NCI-H2081 treated with DMSO at 0.1 percent for 48 hours (cell line): ENCODE measurements at places on chromosomes 13 and 19.

DNA sequence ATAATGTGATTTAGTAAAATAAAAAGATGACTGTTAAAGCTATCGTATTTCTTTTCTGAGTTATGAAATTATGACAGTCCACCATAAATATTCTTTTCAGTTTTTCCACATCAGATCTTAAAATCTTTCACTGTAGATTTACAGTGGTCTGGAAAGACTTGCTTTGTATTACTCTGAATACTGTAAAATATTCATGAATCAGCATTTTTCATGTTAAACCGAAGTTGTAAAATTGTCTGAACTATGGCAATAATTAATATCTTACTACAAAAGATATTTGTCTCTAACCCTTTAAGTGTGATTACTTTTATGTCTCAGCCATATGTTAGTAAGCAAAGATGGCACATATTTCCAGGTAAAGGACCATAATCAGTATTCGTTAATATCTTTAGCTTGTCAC is 1397.2 kb upstream of the PCDH9 start:
- no peak for DNase-seq

DNA sequence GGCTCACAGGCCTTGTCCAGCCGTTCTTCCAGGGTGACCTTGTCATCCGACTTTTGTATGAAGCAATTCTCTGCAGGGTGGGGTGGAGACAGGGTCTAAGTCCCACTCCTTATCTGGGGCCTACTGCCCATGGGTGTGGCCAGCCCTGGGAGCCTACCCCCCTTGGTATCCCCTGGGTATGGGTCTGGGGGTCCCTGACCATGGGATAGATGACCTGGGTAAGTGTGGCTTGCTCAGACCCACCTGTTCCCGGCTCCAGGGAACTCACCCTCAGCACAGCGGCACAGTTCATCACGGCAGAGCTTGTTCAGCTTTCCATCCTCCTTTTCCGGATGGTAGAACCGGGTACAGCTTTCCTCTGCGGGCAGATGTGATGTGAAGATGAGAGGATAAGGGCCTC is 9.2 kb upstream of the TNFSF14 start:
- DNase-seq: no peak

DNA sequence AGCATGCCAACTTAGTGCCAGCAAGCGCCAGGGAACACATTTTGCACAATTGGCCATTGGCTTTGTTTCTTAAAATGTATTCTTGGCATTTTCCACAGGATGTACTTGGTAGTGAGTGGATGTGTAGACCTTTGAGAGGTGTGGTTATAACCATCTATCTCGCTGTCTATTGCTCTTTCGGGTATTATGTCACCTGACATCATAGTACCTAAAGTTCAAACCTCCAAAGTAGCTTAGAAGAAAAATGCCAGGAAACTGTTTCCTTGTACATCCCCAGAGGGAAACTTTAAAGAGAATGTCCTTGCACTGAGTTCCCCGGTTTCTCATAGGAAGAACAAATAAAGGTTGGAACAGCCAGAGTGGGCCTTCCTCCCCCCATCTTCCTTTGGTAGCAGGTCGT is 87.6 kb downstream of the FGF9 start:
- DNase-seq: no peak

GRCh38 chr19:33677745-33678426 is 56.1 kb downstream of the CHST8 start:
- DNase-seq: no peak

- DNase-seq: no peak
Observed at GRCh38 chr13:59906413-59907049, 257.2 kb downstream of the DIAPH3 start.

- DNase-seq: no peak
Observed at GRCh38 chr19:45716359-45717130, 14.2 kb downstream of the FBXO46 start.

DNA sequence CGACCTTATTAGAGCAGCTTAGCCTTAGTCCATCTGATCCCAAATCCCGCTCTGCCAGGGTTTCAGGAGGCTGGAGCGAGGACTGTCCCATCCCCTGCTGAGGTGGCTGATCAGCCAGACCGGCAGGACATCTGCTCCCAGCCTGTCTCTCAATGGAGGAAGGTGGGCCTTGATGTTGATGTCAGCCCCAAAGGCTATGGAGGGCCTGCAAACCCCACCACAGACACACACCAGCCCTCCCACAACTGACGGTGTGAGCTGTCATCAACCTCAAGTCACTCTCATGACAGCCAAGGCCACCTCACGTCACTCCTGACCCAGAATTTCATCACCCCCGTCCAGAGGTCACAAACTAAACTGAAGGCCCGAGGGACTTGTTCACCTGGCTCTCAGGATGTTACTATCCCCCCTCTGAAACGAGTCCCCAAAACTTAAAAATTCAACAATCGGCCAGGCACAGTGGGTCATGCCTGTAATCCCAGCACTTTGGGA is 25.5 kb downstream of the RHPN2 start:
- no peak for DNase-seq

DNA sequence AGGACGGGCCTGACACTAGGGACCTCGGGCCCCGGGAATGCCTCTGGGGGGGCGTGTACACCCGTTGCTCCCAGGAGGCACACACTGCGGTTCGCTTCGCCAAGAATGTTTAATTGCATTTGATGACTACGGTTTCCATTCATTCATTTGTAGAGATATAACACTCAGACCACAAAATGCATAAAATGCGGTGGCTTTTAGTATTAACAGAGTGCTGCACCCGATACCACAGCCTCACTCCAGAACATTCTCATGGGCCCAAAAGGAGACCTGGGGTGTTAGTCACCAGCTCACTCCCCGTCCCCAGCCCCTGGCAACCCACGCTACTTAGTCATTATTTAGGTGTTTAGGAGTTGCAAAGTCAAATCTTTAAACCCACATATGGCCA is 21.8 kb downstream of the HCN2 start:
- no peak for DNase-seq

DNA sequence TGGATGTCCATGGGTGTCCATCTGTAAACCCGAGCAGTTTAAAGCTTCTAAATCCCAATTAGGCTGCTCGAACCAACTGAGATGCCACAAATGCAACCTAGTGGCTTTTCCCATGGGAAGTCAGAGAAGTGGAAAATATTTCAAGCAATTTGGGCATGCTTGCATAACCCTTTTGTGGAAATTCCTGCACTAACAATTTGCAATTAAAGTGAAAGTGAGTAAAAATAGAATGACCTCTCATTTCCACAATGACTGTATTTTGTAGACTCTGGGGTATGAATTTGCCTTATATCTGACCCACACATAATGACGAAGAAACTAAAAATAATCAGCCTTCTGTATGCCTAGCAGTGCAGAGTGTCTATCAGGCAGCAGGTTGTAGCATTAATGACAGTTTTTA is 91.8 kb upstream of the TSC22D1 start:
- DNase-seq: no peak

GRCh38 chr19:49149652-49150105 is 5.5 kb downstream of the HRC start:
- no peak for DNase-seq

GRCh38 chr19:31913103-31913661 is 432.2 kb upstream of the ZNF507 start:
- no peak for DNase-seq

DNA sequence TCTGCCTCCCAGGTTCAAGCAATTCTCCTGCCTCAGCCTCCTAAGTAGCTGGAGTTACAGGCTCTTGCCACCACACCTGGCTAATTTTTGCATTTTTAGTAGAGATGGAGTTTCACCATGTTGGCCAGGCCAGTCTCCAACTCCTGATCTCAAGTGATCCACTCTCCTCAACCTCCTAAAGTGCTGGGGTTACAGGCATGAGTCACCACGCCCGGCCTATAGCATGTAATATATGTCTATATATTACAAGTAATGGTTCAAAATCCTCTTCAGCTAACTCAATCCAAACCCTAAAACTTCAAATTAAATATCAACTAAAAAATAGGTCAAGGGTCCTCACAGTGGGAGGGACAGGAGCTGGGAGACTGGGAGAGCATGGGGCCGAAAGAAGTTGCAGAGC is 28.0 kb downstream of the FPR3 start:
- no peak for DNase-seq

- DNase-seq: no peak
Observed at GRCh38 chr13:44498502-44498901, 77.6 kb downstream of the TSC22D1 start.

DNA sequence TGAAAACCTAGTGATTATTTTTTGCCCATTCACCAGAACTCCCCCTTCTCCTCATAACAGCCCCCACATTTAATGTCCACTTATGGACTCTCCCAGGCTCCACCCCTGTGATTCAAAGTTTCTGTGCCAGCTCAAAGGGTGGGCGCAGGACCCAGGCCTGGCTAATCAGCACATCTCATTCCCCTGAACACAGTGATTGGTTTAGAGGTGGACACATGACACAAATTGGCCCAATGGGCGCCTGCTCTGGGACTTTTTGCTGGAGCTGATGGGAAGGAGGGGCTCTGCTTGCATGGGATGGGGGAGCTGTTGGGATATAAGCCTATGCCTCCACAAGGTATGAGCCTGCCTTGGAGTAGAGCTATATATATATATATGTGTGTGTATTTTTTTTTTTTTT is 6.2 kb upstream of the EPOR start:
- no peak for DNase-seq

DNA sequence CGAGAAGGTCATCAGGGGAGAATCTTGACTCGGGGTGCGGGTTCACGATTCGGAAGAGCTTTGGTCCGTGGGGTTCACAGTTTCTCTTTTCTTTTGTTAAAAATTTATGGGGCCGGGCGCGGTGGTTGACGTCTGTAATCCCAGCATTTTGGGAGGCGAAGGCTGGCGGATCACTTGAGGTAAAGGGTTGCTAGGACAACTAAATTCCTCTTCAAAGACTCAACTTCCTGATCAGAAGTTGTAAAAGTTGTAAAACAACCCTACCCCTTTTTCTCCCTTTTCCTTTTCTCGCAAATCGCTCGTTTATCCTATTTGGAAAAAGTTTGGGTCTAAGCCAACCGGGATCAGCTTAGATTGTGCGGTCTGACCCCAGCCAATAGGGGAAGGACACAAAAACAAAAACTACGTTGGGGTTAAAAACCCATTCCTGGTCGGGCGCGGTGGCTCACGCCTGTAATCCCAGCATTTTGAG is 673 bp downstream of the ZNF486 start:
- DNase-seq: no peak

DNA sequence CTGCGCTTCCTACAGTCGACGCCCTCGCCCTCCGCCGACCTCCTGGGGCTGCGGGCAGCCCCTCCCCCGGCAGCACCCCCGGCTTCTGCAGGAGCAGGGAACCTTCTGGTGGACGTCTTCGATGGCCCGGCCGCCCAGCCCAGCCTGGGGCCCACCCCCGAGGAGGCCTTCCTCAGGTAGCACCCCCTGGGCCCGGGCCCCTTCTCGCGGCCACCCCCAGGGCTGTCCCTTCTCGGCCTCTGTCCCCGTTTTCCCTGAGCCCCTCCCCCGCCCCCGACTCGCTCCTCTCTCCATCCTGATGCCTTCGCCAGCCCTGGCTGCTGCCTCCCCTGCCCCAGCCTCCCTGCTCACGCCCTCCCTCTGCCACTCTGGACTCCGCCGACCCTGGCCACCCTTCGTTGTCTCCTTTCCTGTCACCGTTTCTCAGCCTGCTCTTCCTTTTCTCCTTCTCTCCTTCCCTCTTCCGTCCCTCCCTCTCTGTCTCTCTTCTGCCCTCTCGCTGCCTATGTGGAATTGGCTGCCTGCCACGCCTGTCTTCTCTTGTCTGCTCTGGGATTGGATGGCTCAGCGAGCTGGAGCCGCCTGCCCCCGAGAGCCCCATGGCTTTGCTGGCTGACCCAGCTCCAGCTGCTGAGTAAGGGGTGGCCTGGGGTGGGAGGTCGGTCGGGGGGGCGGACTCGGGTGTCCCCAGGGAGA is 11.0 kb downstream of the FUZ start:
- no peak for DNase-seq

- no peak for DNase-seq
Observed at GRCh38 chr13:33934951-33935371, 117.0 kb downstream of the RFC3 start.

DNA sequence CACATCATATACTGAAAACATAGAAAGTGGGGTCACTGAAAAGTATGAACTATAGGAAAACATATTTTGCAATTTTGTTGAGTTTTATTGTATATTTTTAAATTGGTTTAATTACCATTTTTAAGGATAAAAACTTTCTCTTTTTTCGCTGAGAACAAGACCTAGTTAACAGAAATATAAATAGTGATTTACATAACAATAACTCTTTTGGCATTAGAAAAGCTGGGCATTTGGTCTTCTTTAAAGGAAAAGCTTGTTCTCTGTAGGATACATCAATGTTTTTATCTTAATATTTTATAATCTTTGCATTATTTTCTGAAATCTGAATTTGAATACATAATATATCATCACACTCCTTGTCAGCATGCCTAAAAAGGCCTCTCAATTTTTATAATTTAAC is 47.4 kb upstream of the MYCBP2 start:
- DNase-seq: no peak

GRCh38 chr19:29761575-29762232 is 46.6 kb upstream of the C19orf12 start:
- no peak for DNase-seq

- no peak for DNase-seq
Observed at GRCh38 chr19:46453661-46454060, 17.7 kb downstream of the PNMA8A start.

DNA sequence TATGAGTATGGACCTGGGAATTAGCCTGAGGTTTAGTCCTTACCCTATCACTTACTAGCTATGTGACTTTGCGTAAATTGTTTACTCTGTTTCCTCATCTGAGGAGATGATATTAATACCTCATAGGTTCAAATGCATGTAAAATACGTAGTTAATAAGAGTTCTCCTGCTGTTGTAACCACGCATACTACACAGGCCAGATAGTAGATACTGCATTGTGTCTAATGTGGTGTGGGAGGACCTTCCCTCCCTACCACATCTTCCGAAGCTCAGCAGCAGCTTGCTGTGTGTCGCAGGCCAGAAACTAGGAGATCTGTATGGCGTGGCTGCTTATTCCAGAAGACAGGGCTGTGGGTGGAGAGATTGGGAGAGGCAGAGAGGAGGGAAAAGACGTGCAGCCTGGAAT is 23.0 kb downstream of the GTF2F2 start:
- no peak for DNase-seq

- DNase-seq: no peak
Observed at GRCh38 chr13:68125087-68125480, 894.9 kb upstream of the PCDH9 start.

GRCh38 chr13:37074703-37075102 is 15.2 kb upstream of the SUPT20H start:
- DNase-seq: no peak

DNA sequence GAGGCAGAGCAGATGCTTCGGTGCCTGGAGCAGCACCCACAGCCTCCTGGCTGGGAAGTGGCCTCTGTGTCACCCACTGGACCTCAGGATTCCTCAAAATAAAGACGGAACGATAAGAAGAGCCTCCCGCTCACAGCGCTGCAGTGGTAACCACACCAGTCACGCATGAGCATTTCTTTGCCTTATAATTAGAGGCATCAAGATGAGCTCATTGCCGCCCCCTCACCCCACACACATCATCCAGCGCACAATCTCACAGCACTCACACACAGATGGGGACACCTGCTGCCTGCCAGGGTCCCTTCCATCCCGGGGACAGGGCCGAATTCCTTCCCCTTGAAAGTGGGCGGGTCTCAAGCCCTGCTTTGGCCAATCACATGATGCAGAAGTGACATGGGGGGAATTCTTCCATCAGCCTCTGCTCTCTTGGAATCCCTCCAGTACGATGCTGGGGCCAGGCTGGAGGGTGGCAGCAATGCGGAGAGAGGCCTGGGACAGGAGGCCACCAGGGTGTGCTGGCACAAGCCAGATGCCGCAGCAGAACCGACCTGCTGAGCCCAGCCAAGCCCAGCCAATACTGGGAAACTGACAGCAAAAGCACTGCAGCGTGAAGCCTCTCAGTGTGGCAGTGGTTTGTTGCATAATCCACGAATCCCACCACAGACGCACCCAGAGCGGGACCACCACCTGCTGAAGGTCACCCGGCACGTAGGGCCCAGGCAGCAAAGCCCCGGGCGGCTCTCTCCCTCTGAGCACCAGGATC is 16.0 kb downstream of the PIP5K1C start:
- peak; percentile 3 for DNase-seq
